ENCODE measurements at places on chromosomes 2 and 18.

DNA sequence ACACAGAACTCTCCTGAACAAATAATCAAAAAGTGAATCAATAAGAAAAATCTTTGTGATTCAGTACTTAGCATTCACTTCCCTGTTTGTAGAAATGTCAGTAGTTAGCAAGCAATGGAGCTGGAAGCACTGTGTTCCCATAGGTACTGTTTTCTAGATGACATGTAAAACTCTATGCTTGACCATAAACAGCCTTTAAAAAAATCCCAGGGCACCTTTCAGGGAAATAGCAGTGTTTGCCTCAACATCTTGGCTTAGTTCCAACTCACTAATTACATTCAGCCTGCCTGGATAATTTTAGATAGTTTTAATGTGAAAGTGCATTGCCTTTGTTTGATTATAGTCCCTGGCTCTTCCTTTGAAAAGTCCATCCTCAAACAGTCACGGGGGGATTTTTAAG is 721.8 kb downstream of the ERBB4 start:
- DNase-seq, result peak; percentile 64

DNA sequence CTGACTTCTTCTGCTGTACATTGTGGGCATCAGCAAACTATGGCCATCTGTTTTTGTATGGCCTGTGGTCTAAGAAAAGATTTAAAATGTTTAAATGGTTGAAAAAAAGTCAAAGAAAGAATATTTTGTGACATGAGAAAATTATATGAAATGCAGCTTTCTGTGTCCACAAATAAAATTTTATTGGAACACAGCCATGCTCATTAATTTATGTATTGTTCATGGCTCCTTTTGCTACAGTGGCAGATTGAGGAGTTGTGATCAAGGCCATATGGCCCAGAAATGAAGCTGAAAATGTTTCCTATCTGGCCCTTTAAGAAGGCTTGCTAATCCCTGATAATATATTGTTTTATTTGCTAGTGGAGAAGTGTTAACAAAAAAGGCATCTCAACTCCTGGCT is 162.0 kb downstream of the SLC4A3 start:
- DNase-seq, result no peak

GRCh38 chr2:9099341-9099751 is 95.9 kb upstream of the MBOAT2 start:
- no peak for DNase-seq

DNA sequence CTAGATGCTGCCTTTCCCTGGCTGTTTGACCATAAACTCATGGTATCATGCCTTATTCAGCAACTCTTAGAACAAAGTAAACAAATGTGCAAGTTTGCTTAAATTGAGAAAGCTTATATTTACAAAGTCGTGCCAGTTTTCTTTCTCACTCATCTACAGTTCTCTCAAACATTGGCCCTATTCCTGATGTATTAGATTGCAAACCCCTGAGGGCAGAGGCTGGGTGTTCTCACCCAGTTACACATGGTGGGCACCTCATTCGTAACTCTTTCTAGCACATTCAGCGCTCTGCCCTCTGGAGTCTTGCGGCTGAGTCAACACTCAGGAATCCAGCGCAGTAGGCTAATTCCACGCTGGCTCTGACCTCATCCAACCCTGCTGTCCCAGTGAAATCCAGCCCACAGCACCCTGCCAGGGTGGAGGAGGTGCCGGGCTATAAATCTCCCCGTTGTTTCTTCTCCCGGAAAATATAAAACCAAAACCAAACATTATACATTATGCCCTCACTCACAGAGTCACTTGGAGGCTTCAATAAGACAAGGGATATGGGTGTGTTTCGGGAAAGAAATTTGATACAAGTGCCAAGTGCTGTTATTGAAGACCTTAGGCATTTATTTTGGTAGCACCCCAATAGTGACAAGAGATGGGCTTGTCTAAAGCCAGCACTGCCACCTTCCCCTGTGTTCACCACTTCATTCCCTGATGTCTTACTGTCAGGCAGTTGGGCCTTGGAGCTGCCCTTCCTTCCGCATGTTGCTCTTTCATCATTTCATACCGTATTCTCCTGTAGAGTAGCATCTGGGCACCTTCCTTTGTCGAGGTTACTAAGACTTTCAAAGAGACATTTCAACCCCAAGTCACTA is 287.4 kb downstream of the PRKCE start:
- no peak for DNase-seq

DNA sequence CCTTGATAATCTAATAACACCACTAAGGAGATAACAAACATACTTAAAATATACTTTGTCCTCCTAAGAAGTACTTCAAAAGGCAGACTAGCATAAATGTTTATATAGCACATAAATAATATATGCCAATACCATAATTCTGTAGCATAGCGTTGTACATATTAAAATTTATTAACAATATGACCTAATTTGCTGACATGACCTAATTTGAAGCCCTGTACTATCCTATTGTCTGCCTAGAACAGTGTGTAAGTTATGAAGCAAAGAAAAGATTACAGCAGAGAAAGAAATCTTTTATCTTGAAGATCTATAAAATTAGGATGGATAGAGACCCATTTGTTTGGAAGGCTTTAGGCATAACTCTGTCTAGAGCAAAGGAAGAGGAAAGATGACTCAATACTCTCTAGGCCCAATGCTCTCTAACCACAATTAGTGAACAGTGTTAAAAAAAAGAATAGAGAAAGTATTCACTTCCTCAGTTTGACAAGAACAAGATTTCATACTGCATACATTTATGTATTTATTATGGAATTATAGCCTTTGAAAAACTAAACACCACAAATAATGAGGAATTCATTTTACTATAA is 231.3 kb downstream of the ZRANB3 start:
- no peak for DNase-seq

- DNase-seq, result no peak
Observed at GRCh38 chr2:222892321-222892720, 31.5 kb downstream of the ACSL3 start.

DNA sequence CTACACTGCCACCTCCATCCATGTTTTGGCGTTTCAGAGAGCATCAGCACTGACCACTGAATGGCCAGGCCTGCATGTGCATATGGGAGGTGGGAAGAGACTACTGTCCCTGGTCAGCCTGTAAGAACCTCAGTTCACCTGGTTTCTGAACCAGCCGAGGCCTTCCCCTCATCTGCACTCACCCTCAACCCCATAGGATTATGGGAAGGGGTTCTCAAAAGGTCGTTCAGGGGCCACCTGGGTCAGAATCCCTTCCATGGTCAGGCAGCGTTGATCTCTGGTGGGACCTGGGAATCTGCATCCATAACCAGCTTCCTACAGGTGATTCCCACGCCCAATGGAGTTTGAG is 36.7 kb downstream of the TET3 start:
- DNase-seq, result no peak

DNA sequence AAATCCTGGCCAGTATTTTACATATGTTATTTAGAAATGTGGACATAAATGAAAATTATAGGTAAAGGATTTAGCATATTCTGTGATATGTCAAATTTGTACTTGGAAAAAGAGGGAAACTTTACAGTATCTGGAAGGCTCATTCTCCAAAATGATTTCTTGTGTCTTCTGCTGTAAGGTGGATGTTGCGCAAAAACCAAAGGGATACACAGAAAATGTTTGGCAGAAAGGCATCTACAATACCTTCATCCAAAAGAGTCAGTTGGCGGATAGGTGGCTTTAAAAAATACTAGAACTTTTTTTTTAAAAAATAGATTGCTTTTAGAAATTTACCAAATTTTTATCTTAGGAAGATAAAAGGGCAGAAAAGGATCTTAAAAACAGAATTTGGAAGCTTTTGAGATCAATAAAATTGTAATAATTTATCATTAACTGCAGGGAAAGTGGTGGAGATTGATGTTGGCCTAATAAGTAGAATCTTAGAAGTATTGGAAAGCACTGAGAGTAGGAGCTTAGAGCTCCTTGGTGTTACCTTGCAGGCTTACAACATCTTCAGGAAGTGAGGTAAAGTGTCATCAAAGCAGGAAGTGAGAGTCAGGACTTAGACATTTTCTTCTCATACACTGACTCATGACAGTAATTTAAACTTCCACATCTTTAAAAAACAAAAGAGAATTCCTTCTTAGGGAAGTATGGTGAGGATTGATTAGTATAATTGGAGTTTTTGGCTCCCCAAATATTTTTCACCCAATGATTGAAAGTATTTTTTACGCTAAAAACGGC is 2.1 kb downstream of the NABP1 start:
- no peak for DNase-seq

DNA sequence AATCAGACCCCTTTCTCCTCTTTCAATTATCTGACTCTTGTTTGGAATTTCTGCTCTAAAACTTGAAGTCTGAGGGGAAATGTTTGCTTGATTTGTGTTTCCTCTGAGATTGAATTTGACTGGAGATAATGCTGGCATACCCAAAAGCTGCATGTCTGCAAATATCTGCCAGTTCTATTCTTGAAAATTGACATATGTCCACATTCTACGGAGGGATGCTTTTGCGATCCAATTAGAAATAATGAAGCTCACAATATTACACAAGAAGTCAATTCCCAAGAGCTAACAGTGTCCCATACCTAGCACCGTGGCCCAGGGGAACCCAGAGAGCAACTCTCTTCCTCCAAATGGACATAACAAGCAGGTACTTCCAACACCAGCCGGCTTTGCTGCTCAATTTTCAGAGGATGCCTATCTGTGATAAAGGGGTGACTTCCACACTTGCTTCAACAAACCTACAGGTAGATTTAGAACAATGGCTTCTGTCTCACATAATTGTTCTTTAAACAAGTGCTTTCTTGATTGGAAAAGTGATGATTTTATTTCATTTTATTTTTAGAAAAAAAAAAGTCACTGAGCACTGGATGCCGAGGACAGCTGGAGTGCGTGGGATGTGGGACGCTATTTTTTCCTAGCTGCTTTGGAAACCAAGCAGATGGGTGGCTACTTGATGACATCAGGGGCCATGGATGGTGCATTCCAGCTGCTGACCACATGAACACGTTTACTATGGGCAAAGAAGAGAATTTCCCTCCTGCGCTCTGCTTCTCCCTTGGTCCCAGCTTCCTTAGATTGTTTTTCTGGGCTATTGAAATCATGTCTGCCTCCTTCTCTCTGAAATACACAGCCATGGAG is 488.9 kb downstream of the RNF144A start:
- DNase-seq, result no peak

DNA sequence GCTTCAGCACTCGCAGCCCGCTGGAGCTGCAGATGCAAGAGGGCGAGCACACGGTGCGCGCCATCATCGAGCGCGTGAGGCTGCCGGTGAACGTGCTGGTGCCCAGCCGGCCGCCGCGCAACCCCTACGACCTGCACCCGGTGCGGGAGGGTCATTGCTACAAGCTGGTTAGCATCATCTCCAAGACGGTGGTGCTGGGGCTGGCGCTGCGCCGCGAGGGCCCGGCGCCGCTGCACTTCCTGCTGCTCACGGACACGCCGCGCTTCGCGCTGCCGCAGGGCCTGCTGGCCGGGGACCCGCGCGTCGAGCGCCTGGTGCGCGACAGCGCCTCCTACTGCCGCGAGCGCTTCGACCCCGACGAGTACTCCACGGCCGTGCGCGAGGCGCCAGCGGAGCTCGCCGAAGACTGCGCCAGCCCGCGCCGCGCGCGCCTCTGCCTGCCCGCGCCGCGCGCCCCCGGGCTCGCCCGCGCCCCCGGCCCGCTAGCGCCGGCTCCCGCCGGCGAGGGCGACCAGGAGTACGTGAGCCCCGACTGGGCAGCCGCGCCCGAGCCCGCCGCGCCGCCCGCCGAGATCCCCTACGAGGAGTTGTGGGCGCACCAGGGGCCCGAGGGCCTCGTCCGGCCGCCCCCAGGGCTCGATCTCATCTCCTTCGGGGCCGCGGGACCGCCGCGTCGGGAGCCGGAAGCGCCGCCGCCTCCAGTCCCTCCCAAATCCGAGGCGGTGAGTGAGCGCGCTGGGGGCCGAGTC is 11.8 kb downstream of the GAREM2 start:
- no peak for DNase-seq

DNA sequence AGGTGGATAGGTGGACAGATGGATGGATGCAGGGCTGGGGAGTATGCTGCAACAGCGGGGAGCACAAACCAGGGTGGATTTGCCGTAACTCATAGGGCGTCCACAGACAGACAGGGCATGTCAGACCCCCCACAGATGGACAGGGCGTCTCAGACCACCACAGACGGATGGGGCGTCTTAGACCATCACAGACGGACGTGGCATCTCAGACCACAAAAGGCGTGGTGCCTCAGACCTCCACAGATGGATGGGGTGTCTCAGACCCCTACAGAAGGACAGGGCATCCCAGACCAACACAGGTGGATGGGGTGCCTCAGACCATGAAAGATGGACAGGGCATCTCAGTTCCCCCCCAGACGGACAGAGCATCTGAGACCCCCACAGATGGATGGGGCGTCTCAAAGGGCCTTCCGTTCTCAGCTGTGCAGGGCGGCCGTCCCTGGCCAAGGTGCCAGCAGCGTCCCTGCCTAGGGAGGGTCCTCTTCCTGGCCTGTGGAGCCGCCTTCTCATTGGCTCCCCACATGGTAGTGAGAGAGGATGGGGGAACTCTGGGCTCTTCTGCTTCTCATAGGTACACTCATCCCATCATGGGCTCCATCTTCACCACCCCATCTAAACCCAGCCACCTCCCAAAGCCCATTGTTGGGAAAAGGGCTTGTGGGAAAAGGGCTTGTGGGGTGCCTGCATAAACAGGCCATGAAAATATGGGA is 2.1 kb downstream of the ANKMY1 start:
- DNase-seq, result no peak

GRCh38 chr2:33077844-33078243 is 131.1 kb downstream of the LTBP1 start:
- DNase-seq, result peak; percentile 76

DNA sequence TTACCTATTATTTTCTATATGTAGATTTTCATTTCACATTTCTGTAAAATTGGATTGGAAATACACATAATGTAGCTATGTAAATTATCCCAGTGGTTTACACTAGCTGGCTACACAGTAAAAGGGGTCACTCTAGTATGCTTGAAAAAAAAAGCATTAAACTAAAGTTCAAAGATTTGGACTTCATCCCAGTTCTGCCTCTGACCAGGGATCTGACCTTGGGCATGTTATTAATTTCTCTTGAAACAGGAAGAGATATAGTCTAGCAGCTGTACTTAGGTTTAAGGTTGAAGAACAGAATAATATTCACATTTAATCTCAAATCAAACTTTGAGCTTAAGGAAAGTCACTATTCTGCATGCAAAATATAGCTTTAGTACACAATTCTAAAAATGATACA is 64.5 kb upstream of the RPE start:
- no peak for DNase-seq

Data from NCI-H1417 treated with DMSO at 0.1 percent for 48 hours (cell line).